ENCODE measurements at places on chromosomes 2 and 18.
A peak's percentile ranks its signal among the peaks of the same experiment; 100 is the strongest.

GRCh38 chr2:145740302-145740701 lies 1220.4 kb upstream of the ZEB2 start:
- no peak for DNase-seq

GRCh38 chr2:127770973-127771735 lies 39.8 kb downstream of the WDR33 start:
- no peak for DNase-seq

DNA sequence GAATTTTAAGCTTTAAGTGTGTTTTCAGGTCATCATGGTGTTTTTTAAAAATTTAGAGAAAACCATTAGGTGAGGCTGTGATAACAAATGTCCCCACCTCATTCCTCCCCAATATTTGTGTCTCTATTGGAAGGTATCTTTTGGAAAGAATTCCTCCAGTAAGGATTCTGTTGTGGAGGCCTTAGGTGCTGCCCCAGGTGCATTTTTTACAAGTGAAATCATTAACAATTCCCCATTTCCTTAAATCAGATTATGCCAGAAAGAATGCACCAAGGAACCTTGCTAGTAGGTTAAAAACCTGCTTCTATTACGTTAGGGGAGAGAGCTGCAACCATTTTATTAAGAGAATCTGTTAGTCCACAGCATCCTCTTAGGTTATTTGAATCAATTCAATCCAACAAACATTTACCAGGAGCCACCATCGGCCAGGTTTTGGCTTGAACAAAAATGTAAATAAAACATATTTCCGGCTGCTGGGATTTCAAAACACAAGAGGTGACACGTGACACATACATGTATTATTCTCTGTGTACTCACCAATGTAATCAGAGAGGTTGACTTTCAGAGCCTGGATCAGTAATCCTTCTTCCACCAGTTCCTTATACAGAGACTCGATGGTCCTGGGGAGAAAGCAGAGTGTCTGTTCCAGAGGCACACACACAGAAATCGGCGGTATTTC lies 112.5 kb upstream of the ASB18 start:
- no peak for DNase-seq

DNA sequence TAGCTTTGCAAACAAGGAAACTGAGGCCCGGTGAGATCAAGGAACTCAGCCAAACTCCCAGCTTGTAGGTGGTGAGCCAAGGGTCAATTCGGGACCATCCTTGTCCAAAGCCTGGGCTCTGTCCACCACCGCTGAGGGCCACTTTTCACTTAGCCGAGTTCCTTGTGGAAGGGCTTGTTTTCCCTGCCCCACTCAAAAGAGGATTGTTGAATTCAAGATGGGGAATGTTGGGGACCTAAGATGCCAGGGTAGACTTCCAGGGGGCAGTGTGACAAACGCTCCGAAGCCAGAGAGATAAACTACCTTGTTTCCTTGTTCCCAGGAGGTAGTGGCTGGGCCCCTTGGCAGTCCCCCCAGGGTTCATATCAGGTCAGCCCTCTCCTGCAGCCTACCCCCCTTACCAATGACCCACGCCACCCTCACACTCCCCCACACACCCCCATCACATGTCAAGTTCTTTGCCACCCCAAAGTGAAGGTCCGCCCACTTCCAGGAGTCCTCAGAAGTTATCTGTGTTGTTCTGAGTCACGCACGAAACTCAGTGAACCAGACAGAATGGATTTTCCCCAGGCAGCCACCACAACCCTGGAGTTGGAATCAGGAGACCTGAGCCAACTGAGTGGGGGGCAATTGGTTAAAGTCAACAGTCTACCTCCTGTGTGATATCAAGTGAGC lies 10.3 kb upstream of the ATOH8 start:
- no peak for DNase-seq

DNA sequence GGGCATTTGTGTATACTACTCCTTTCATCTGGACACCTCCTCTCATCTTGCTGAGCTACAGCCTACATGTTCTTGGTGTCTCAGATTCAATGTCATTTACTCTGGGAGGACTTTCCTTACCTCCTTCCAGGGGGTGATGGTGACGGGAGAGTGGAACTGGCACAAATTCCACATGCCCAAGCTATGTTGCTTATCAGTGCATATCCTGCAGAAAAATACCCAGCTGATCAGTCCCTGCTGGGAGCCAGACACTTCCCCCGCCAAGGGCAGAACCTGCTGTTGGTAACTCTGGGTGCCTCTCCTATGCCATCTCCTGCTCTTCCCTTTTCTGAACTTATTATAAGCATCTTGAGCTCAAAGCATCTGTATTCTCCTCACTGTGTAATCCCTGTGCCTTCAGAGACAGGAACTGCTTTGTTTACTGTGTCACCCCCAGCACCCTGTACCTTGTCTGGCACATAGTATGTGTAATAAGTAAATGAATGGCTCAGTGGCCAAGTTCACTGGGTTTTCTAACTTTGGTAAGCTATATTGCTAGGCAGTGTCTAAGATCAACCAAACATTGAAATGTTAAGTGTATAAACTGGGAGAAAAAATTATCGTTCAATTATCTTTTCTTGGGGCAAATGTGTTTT lies 87.7 kb upstream of the LPIN2 start:
- no peak for DNase-seq

DNA sequence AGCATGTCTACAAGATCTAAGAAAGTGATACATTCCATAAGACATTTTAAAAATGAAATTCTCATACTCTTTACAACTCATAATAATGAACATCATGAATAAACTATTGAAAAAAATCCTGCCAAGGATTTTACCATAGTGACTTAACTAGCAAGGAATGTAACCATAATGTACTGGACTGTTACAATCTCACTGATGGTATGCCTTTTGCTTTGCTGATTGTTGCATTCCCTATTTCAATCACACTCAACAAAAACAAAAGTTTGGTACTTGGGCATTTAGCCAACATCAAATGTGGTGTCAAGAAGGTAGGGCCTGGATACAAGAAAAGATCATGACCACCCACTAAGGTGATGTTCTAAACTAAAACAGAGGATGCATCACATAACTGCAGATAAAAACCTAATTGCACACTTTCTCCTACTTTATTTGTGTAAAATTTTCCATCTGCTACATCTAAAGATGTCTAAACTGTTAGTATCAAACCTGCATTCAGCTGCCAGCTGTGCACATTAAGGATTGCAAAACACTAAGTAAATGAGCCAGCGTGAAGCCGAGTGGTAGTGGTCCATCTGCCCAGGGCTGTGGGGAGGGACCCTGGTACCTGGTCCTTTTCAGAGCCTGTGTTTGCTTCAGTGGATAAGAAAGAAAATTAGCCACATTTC lies 564.4 kb downstream of the ZEB2 start:
- peak; percentile 20 for DNase-seq

GRCh38 chr2:167424221-167424620 lies 535.9 kb downstream of the XIRP2 start:
- peak; percentile 70 for DNase-seq

DNA sequence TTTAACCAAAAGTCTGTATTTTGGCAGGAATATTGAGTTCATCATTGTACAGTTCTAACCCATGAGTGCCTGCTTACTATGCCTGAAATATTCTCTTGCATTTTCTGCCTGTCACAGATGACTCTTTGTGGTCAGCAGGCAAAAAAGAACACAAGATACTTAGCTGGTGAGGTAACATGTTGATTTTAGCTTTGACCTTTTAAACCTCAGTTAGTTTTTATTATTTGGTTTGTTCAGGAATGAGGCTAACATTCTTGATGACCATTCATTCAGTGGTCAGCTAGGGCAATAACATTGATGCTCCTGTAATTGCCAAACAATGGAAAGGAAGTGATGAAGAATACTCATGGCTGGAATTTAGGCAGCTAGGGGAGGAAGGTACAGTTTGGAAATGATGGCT lies 491.2 kb downstream of the PIK3C3 start:
- no peak for DNase-seq

DNA sequence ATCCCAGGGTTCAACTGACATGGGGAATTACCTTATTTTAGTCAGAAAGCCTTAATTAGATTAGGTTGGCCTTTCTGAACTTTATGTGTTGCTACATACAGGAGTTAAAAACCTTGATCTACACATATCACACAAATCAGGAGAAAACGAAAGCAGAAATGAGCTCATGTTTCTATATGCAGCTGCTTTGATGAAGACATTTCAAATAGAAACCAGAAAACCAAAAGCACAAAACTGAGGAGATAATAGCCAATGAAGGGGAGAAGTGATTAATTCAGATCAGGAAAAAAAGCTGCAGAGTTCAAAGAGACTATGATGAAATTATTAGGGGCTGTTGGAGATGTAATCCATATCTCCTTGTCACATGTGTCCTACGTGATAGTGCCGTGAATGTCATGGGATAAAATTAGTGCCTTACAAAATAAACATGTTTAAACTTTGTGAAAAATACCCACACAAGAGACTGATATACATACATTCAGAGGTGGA lies 255.0 kb downstream of the CAMKMT start:
- no peak for DNase-seq

GRCh38 chr2:24721470-24721869 lies 71.7 kb downstream of the PTRHD1 start:
- peak; percentile 76 for DNase-seq

- DNase-seq = no peak
Observed at GRCh38 chr2:40360652-40361051, 91.2 kb downstream of the SLC8A1 start.
